ENCODE measurements at places on chromosomes 4 and X.

- DNase-seq = no peak
Observed at GRCh38 chrX:3449287-3449686, 102.8 kb upstream of the MXRA5 start.

GRCh38 chr4:73704314-73705055, 35.9 kb upstream of the CXCL8 start:
- peak; percentile 51 for DNase-seq

GRCh38 chr4:84497504-84498202, 1.4 kb downstream of the NKX6-1 start:
- DNase-seq = no peak

DNA sequence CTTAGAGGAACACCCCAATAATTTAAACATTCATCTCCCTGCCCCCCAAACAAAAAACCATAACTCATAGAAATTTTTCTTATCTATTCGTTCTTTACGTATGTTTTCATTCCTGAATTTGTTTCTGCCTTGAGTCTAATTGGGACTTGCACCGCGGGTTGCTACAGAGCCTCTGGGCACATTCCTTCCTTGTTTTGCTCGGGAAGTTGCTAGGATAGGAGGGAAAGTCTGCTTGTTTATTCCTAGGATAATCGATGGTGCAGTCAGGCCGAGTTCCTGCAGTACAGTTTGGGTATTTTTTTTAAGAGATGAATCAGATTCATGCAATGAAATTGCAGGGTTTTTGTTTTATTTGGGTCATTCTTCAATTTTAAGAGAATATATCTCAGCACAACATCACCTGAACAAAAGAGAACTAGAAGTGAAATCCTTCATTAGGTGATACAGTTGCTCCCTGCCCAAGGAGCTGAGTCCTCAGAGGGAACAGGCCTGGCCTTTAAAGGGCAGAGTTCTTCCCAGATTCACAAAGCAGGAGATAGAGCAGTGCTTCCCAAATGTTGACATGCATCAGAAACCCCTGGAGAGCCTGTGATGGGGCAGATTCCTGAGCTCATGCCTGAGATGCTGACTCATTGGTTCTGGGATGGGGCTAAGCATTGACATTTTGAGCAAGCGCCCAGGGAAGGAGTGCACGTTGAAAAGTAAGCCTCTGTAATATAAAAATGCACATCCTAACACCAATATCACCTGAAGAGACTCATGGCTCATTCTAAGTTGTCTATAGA, 114.9 kb upstream of the FAM9B start:
- DNase-seq = no peak

DNA sequence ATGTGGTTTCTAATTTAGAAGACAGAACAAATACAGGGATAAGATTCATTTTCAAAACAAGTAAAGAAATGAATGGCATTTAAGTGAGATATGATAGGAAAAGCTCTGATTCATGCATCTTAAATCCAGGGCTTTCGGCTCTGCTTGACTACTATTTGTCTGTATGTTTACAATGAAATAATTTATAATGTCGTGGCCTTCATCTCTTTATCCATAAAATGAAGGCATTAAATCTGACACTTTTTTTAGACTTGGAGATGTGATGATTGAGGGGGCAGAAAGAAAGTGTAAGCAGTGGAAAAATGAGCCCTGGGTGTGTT, 115.7 kb upstream of the KIT start:
- no peak for DNase-seq

DNA sequence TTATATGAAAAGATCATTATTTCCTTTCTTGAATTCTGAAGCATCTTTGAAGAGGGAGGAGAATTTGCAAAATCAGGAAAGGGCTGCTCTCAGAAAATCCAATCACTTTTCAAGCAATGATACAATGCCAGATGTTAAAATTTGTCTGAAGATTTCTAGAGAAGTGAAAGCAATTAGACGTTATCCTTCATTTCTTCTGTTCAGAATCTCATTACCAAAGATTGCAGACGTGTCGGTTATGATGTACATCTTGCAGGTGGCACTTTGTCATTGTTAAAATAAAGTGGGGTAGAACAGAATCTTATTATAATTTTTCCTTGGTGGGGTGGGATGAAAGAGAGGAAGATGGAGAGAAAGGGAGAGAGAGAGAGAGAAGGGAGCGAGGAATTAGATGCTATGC, 296.4 kb upstream of the STS start:
- DNase-seq = no peak

DNA sequence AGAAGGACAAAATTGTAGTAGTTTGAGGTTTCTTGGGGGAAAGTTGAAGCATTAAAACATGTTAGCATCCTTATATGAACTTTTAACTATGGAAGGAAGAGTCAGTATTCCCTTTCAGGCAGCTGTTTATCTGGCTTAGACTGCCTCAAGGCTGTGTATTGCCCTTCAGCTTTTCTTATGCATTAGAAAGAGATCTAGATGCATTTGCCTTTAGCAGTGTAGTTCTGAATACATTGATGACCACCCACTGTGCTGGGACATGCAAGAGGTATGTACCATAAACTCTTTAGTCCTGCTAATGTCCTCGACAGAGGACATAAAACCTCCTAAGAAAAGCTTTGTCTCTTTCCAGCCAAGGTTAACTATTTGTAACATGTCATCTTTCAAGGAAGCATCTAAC, 2.9 kb downstream of the FAM200B start:
- no peak for DNase-seq

- no peak for DNase-seq
Observed at GRCh38 chrX:69082055-69082752, 83.0 kb downstream of the PJA1 start.

DNA sequence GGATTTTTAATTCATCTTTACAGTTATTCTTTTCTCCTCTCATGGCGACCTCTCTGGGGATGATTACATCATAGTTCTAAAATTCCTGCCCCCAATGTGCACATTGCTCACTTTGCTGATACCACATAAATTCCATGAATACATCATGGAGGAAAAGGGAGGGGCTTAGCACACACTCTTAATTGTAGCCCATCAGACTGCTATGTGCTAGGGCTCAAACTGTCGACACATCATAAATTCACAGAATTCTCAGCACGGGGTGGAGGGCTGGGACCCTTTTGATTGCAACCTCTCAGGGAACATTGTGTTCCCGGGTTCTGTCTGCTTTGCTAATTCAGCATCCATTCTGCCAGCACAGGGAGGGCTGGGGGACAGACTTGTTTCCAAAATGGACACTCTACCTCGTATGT, 592.9 kb downstream of the BCOR start:
- DNase-seq = no peak

GRCh38 chr4:60042231-60042652, 1157.9 kb upstream of the ADGRL3 start:
- DNase-seq = no peak

GRCh38 chr4:89640620-89641366, 196.2 kb downstream of the SNCA start:
- no peak for DNase-seq

DNA sequence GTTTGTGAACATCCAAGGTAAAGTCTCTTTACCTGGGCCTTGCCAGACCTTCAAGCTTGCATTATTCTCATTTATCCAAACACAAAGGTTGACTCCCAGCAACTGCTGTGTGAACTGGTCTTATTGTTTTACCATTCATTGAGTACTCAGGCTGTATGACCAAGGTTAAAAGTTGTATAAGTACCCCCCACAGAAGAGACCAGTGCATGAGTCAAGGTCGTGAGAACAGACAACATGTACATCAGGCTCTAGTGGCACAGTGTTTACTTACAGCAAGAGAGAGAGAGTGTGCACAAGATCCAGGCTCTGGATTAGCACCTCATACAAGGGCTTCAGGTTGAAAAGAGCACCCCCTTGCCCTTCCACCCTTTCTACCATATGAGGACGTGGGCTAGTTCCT, 77.4 kb upstream of the EFNB1 start:
- DNase-seq = no peak

DNA sequence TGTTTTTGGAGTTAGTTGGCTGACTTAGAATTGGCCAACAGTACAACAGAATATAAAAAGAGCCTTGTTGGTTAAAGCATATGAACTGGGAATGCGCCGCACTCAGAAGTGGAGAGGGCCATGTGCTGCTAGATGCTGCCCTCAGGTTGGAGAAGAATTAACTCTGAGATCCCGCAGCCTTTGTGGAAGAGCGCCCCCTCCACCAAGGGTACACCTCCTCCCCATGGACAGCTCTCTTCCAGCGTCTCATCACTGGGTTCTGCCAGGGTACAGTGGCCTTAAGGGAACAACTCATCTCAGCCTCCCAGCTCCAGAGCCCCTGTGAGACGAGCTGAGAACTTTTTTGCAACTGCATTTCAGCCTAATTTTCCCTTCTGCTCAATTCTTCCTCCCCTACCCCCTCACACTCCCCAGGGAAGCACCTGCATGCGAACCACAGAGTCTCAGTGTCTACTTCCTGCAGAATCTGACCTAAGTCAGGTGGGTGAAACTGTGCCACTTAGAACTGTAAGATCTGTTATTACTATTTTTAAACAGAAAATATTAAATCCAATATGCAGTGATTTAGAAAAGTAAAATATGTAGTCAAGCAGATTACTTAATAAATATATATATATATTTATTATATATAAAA, 380.6 kb downstream of the RAB28 start:
- no peak for DNase-seq

DNA sequence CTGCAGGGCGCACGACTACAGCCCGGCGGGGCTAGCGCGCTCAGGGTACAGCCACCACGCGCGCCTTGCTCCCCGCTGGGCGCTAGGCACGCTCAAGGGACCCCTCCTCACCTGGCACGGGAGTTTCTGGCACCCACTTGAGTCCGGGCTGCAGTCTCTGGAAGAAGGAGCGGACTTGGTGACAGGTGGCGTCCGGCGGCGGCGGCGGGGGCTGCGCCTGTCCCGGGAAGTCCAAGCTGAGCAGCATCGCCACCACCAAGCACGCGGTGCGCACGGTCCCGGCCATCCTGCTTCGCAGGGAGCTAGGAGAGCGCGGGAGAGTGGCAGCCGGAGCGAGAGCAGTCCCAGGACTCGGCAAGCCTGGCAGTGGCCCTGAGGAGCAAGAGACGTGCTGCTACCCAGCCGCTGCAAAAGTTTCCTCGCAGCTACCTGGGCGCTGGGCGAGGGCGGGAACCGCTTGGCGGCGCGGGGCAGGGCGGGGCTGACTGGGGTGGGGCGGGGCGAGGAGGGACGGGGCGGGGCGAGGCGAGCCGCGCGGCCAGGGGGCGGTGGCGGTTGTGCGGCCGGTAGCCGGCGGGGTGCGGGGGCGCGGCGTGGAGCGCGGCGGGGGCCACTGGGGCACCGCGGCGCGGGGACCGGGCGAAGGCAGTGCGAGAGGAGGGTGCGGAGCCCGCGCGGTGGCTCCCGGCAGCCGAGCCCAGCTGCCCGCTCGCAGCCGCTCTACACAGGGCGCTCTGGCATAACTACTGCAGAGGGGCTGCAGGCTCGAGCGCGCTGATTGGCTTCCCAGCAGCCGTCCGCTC, at the start of gene GPC3:
TSS of gene GPC3 (minus strand) at position 431 of the 803 bp plus-strand sequence.
- DNase-seq = no peak

- no peak for DNase-seq
Observed at GRCh38 chr4:3408793-3409330, 32.9 kb upstream of the HGFAC start.

DNA sequence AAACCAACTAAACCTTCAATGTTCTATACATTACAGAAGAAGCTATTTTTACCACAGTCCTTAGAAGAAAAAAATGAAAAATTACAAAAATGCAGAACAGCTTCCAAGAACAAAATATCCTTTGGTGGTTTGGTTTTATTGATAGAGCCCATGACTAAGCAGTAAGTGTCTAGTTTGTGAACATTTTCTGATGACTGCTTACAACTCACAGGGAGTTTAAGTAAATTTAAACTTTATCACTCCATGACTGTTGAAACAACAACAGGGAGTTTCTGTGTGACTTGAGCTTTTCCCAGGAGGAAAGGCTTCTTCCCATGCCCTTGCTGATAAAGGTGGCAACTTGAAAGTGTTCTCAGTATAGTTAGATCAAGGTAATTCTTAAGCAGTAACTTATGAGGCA, 2.9 kb downstream of the PF4 start:
- DNase-seq = no peak

DNA sequence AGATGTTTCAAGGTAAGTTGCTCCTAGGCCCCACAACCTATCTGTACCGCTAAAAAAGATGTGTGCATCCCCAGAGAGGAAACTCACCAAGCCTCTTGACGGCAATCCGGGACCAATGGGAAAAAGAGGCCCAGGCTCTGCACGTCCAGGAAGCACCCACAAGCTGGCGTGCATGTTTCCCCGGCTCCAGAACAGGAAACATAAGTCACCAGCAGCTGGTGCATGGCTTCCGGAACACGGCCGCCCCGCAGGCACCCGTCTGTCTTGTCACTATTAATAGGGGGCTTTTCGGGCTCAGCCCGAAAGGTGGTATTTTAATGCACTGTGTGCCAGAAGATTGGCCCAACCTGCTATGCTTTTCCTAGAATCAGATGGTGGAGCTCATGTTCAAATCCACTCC, 22.2 kb downstream of the CRMP1 start:
- DNase-seq = no peak

GRCh38 chr4:148790691-148791090, 348.5 kb upstream of the NR3C2 start:
- DNase-seq = no peak

DNA sequence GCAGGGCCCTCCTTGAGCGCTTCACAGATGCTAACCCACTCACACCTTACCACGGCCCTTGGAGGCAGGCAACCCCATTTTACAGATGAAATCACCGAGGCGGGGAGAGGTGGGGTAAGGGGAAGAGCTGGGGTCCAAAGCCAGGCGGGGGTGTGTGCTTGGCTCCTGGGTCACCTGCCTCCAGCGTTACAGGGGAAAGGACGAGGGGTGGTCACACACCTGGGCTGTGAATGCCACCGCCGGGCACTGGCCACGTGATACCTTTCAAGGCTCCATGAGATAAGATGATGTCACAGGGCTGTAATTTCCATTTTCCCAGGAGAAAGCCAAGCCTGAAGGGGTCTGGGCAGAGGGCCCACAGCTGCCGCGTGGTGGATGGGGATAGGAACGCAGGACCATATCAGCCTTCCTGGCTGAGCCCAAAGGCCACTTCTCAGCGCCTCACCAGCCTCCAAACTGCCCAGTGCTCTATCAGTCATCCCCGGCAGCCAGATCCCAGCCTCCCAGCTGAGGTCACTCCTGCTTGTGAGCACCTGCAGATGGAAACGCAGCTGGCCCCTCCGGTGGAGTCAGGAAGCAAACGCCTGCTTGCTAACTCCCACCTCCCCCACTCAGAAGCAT, 62.4 kb upstream of the CRMP1 start:
- DNase-seq = no peak
